ENCODE measurements at places on chromosomes 12 and 14.

- no peak for DNase-seq
Observed at GRCh38 chr14:66508846-66509621, 1.1 kb downstream of the GPHN start.

DNA sequence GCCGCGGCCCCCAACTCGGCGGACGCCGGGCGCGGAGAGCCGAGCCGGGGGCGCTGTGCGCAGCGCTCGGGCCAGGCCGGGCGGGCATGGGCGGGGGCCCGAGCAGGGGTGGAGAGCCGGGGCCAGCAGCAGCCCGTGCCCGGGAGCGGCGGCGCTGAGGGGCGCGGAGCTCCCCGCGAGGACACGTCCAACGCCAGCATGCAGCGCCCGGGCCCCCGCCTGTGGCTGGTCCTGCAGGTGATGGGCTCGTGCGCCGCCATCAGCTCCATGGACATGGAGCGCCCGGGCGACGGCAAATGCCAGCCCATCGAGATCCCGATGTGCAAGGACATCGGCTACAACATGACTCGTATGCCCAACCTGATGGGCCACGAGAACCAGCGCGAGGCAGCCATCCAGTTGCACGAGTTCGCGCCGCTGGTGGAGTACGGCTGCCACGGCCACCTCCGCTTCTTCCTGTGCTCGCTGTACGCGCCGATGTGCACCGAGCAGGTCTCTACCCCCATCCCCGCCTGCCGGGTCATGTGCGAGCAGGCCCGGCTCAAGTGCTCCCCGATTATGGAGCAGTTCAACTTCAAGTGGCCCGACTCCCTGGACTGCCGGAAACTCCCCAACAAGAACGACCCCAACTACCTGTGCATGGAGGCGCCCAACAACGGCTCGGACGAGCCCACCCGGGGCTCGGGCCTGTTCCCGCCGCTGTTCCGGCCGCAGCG, 639 bp downstream of the FZD10 start:
- no peak for DNase-seq

- DNase-seq = peak; percentile 42
Observed at GRCh38 chr12:46266869-46267574, 1.8 kb downstream of the SLC38A1 start.

DNA sequence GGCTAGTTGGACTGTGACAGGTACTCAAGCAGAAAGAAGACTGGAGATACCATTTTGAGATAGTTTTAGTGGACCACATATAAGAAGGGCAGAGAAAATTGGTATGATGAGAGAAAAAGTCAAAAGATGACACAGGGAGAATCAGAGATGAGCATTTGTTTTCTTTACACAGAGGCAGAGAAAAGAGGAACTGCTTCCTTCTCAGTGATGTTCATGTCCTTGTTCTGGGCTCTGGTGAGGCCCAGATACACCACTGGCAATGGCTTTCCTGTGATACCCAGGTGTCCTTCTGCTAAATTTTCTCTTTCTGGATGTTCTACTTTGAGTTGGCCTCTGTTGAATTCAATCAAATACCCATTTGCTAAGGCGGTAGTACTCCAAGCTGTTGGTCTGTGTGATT, 1782.7 kb upstream of the SEL1L start:
- no peak for DNase-seq

DNA sequence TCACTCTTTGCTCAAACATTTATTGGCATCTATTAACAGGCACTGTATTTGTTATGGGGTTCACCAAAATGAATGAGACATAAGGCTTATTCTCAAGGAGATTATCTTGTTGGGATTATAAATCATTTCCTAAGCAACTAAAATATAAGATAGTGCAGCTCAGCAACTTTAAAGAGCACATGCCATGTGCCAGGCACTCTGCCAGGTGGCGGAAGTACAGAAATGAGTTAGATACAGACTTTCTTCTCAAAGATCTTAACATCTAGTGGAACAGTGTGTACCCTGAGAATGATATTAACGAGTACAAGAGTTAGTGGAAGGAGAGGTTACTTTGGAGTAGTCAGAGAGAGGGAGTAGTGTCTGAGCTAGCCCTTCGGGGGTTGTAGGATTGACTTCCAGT, 28.4 kb upstream of the TOMM20L start:
- DNase-seq = no peak

DNA sequence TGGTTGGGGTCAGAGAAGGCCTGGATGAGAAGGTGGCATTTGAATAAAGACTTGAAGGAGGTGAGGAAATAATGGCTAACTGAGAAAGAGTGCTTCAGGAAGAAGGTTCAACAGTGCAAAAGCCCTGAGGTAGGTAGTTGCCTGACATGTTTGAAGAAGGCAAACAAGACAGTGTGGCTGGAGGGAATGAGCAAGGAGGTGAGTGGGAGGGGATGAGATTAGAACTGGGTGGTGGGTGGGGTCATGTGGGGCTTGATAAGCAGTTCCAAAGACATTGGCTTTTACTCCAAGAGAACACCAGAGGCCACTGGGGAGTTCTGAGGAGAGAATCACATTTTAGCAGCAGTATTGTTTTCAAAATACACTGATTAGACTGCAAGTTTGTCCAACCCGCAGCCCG, 50.5 kb downstream of the HSPB8 start:
- no peak for DNase-seq

DNA sequence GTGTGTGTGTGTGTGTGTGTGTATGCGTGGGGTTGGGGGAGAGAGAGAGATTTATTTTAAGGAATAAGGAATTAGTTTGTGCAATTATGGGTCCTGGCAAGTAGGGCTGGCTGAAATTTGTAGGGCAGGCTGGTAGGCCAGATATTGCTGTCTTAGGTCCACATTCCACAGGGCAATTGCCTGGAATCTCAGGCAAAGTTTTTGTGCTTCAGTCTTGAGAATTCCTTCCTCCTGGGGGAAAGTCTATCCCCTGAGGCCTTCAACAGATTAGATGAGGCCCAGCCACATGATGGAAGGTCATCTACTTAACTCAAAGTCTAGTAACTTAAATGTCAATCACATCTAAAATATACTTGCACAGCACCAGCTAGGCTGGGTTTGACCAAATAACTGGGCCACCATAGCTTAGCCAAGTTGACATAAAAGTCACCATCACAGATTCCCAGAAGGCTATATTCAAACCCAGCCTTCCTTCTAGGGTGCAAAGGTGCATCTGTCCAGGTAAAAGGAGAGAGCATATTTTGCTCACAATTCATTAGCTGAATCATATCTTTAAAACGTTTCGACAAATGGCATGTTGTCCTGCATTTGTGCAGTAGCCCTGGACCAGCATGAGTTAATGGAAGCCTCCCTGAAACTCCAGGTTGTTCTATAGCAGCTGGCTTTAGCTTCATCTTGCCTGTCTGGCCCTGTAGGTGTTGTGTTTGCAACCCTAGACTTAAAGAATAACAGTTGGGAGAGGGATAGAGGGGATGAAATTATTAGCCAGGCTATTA, 63.1 kb downstream of the C14orf132 start:
- no peak for DNase-seq

DNA sequence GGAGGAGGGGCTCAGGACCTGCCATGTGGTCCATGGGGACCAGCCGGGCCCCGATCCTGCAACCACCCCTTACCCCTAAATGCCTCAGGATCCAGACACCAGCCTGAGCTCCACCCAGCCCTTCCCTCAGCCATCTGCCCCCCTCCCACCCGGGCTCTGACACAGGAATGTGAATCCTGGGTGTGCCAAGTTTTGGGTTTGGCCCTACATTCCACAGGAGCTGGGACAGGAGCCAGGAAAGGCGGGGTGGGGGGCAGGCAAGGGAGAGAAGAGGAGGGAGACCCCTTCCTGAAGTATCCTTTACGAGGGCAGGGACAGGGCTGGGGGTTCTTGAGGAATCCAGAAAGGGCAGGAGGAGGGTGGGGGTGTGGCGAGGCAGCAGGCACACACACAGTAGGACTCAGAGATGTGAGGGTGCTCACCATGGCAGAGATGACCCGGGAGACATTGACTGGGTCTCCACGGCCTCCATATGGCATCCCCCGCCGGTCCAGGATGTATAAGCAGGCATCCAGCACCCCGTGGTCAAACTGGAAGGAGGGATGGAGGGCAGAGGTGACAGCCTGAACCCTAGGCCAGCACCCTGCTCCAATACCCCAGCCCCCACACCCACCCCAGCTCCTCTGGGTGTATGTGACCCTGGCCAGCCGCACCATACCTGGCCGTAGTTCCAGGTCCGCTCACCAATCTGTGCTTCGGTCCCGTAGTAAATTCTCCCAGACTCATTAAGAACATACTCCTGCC, 3.5 kb downstream of the TGM1 start:
- no peak for DNase-seq

GRCh38 chr12:81958406-81958805, 199.3 kb upstream of the PPFIA2 start:
- DNase-seq = no peak

DNA sequence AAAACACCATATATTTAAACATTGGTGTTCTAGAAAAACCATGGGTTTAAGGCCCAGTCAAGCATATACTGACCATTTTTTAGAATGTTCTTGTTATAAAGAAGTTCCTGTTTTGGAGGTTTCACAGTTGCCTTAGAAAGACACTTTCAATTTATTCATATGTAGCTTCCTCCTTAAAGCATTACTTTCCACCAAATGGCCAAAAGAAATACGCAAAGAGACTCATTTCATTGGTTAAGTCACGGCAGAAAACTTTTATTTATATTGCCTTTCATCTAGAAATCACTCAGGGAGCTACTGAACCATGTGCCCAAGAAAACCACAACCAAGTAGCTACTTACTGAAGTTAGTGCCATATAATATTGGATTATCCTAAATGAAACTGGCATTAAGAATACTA, 40.0 kb downstream of the MYBPC1 start:
- no peak for DNase-seq

DNA sequence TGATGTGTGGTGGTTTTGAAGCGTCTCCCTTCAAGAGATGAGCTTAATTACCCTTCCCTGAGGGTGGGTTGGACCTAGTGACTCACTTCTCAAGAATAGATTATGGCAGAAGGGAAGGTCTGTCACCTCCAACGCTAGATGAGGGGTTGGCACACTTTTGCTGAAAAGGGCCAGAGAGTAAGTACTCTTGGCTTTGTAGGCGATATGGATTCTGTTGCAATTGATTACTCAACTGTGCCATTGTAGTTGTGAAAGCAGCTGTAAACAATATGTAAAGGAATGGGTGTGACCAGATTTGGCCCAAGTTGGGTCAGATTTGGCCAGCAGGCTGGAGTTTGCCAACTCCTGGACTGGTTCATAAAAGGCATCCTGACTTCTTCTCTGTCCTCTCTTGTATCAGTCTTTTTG, 53.3 kb downstream of the SMIM41 start:
- DNase-seq = no peak

- DNase-seq = no peak
Observed at GRCh38 chr12:51306507-51306906, 17.5 kb downstream of the BIN2 start.

DNA sequence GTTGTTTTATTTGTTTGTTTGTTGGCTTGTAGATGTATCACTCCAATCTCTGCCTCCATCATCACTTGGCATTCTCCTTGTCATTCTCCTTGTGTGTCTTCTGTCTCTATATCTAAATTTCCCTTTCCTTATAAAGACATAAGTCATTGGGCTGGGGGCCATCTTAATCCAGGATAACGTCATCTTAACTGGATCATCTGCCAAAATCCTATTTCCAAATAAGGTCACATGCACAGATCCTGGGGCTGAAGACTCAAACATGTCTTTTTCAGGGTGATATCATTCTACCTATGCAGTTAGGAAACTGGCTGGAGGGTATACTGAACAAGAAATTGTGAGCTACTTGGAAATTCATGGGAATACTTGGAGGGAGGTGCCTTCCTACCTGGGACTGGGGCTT, 8.7 kb upstream of the CCDC60 start:
- DNase-seq = no peak

DNA sequence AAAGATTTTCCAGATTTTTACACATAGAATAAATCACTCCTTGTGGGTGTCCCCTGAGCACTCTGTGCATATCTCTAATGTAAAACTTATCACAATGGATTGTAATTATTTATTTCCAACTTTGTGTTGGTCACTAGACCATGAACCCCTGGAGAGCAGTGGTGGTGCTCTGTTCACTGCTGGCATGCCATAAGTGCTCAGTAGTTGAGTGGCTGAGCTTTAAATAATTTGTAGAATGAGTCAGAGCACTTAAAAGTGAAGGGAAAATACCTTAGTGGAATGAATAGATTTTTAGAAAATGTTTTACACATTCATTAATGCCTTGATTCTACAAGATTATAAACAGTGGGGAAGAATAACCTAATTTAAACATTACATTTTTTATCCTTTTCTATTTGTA, 6.3 kb downstream of the MGAT4C start:
- no peak for DNase-seq

DNA sequence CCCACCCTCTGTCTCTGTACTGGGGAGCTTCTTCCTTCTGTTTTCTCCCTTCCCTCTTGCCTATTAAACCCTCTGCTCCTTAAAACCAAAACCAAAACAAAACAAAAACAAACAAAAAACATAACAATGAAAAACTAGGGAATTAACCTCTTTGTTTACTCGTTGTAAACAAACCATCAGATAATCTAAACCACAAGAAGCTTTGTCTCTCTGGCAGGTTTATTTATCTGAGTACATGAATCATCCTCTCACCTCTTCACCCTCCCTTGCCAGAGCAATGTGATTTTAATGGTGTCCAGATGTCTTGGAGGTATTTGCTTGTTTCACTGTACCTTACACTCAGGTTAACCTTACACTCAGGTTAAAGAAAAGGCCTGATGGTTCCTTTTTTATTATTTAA, 66.1 kb downstream of the DYRK2 start:
- DNase-seq = no peak

DNA sequence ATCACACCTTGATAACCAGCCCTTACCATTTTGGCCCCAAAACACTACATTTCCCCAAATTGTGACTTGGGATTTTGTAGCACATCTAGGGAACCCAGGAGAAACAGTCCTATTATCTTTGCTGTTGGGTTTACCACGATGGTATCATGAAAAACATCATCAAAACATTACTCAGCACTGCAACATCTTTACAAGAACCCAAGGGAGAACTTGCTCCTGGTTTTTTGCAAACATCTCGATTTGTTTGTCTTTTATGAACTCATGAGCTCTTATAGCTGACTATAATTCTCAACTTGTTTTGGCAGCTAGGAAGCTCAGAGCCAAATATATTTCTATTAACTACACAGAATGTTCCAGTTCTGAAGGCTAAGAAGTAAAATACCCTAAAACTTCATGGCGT, 65.7 kb downstream of the TBX5 start:
- DNase-seq = no peak

GRCh38 chr12:75944097-75944904, 87.3 kb downstream of the PHLDA1 start:
- DNase-seq = no peak
